T-cell (primary cell): ENCODE measurements at places on chromosomes 12 and 14. TPM values are rescaled to one million over a fixed set of nuclear protein-coding genes. Genes with fewer than 3 reads are reported as not detected.
A peak's percentile ranks its signal among the peaks of the same experiment; 100 is the strongest.

FGF6 gene
- not detected for total RNA-seq

KITLG gene
- total RNA-seq: 0.66 TPM

OAS1 gene
- total RNA-seq: 11.4 TPM

DNA sequence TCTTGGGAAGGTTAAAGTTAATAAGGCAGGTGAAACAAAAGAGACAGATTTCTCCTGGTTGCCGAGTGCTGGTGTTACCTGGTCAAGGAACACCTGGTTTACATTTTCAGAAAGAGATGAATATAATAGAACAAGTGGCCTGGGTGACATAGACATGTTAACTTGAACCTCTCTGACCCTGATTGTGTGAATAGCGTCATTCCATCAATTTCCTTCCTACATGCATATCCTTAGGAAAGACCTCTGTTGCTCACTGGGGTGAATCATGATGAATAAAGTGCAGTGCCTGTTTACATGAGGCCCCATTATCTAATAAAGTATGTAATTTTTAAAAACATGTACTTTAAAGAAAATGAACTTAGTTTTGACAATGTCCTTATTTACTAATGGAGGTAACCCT is 1822.9 kb upstream of the FLRT2 start:
- DNase-seq: no peak

TSPAN11 gene
- total RNA-seq: not detected

GRCh38 chr14:58191763-58192601 is 8.0 kb upstream of the ACTR10 start:
- no peak for DNase-seq

GRCh38 chr12:89451841-89452251 is 72.8 kb downstream of the GALNT4 start:
- no peak for DNase-seq

DNA sequence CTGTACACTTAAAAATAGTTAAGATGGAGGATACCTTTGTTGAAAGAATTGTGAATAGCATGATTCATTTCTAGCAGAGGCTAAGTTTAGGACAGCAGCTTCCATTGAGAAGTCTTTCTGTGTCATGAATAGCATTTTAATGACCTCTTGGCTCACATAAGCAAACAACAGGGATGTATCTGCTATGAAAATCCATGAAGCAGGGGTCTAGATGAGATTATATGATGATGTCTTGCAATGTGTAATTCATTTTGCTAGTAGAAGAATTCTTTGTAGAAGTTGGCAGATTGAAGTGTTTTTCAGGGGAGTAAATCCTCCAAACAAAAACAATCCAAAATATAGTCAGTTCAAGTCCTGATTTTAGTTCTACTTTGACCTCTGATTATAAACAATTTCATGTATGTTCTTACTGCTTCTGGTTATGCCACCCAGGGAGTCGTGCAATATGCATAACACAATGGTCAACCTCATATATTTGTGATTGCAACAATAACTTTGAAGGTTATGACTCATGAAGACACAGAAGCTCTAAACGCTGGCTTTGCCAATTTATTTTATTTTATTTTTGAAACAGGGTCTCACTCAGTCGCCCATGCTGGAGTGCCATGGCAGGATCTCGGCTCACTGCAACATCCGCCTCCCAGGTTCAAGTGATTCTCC is 6.9 kb upstream of the RD3L start:
- no peak for DNase-seq

- no peak for DNase-seq
Observed at GRCh38 chr12:129901254-129901653, 2.6 kb downstream of the TMEM132D start.

DNA sequence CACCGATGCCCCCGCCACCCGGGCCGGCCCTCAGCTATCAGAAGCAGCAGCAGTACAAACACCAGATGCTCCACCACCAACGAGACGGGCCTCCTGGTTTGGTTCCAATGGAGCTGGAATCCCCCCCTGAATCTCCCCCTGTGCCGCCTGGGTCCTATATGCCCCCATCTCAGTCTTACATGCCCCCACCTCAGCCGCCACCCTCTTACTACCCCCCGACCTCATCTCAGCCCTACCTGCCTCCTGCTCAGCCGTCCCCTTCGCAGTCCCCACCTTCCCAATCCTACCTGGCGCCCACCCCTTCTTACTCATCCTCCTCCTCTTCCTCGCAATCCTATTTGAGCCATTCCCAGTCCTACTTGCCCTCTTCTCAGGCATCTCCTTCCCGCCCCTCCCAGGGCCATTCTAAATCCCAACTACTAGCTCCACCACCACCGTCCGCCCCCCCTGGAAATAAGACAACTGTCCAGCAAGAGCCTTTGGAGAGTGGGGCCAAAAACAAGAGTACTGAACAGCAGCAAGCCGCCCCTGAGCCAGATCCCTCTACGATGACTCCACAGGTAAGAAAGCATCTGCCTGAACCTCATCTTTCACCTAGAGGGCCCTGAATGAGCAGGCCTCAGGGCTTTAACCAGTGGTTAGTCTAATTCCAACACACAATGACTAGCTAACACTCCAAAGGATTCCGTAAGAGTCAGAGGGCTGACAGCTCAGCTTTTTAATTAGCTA is 851 bp downstream of the YLPM1 start:
- DNase-seq: peak; percentile 5

GRCh38 chr14:103099081-103099732 is 4.7 kb downstream of the EXOC3L4 start:
- DNase-seq: no peak

- DNase-seq: no peak
Observed at GRCh38 chr14:57962325-57963035, 96.6 kb upstream of the SLC35F4 start.

GRCh38 chr14:32678088-32678487 is 260.6 kb upstream of the NPAS3 start:
- DNase-seq: no peak

PPM1H gene
- 0.82 TPM for total RNA-seq

HNF1A gene
- total RNA-seq: not detected

NRXN3 gene
- not detected for total RNA-seq

DNA sequence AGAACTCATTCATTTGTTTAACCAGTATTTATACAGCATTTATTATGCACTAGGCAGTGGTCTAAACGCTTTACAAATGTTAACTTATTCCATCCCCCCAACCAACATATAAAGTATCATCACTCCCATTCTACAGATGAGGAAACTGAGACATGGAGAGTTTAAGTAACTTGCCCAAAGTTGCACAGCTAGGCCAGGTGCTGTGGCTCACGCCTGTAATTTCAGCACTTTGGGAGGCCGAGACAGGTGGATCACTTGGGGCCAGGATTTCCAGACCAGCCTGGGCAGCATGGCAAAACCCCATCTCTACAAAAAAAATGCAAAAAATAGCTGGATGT is 37.9 kb downstream of the ZFP36L1 start:
- no peak for DNase-seq

DNA sequence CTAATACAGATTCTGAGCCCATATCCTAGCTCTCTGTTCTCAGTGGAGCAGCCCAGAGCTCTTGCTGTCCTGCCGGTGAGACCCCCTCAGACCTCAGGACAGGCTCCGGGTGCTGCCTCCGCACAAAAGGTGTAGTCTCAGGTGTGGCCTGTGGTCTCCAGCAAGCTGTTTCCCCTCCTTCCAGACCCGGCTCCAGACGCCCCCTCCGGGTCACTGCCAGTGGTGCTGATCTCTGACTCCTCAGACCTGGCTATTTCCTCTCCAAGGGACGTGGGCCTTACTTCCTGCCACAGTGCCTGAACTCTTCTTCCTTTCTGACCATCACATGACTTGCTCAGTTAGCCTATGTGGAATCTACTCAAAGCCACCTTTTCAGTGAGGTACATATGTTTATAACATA is 337.5 kb downstream of the GLT1D1 start:
- DNase-seq: no peak

- no peak for DNase-seq
Observed at GRCh38 chr12:52661668-52662067, 9.7 kb upstream of the KRT2 start.

DNA sequence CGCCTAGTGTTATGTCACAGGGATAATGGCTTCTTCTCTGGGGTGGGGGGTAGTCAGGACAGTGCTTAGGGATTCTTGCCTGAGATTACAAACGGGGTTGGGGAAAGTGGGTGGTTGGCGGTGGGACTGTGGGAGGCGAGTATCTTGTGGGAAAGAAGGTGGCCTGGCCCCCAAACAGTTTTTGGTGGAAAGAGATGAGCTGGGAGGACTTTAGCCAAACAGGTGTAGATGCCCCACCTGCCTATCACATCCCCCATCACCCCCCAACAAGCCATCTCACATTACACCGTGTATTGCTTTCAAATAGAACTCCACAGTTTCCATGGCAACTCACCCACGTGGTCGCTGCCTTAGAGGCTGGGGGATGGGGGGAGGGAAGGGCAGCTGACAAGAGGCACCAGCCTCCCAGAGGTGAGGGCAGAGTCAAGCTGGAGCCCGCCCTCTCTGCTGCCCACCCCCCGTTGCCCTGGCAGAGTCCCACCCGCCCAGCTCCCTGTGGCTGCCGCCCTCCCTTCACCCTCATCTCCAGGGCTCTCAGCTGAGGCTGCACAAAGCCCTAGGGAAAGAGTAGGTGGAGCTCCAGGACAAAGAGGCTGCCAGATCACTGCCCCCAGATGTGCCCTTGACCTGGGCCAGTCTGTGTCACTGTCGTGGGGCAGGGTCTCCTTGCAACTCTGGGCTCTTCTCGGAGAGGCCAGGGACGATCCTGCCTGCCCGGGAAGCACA is 98.3 kb downstream of the LRRC74A start:
- peak; percentile 13 for DNase-seq

DNA sequence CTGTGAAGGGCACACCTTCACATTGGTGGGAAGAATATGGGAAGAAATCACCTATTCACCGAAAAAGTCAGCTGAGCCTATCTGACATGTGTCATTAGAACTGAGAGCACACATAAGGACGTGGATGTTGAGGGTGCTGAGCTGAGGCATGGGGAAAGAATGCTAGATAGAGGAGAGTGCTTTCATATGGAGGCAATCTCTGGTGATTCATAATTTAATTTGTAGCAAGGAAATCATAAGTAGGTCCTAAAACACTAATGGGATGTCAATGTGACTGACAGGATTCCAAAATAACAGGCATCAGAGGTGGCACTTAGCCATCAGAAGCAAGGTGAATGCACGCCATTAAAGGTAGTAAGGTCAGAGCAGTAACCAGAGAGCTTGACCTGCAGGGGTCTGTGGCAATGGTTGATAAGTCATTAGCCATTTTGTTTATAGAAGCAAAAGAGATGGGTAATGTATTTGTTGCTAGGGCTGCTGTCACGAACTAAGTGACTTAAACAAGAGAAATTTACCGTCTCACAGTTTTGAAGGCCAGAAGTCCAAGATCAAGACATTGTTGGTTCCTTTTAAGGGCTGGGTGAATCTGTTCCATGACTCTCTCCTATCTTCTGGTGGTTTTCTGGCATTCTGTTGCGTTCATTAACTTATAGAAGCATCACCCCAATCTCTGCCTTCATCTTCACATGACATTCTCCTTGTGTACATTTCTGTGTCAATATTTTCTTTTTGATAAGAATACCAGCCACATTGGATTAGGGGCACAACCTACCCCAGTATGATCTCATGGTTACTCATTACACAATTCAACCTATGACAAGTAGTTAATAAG is 69.3 kb downstream of the ANKS1B start:
- DNase-seq: no peak

GRCh38 chr14:20305265-20306078 is at the start of gene TTC5:
Gene TTC5, minus strand, starts transcription at chr14:20305951. Its CDS starts 14 bp downstream, at chr14:20305937.
- peak; percentile 92 for DNase-seq

DNA sequence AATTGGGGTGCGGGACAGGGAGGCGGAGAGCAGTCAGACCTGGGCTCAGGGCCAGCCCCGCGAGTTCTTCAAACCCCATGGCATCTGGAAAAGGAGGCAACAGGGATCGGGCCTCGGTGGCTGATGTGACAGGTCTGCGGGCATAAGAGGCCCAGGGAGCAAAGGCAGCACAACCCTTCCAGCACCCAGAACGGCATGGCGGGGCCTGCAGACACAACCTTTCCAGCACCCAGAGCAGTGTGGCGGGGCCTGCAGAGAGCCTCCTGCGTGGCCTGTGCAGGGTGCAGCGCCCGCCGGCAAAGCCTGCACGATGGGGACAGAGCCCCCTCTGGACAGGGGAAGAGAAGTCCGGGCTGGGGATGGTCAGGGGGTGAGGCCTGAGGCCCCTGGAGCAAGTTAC is 26.2 kb upstream of the TRAF3 start:
- no peak for DNase-seq

- no peak for DNase-seq
Observed at GRCh38 chr14:73386342-73386741, 72.0 kb downstream of the NUMB start.

DNA sequence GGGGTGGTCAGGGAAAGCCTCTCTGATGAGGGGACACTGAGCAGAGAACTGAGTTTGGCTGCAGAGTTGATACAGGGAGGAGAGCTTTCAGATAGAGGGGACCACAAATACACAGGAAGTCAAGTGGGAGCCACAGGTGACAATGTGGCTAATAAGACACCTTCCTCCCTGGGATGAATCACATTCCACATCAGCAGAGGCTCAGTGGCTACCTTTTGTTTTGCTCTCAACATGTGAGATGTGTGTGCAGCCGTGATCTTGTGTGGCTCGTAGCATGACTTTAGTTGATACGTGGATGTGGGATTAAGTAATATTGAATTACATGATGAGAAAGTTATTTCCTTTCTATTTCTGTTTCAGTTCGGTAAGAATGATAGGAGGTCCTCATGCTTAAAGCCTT is 7.5 kb downstream of the CRADD start:
- DNase-seq: no peak

DNA sequence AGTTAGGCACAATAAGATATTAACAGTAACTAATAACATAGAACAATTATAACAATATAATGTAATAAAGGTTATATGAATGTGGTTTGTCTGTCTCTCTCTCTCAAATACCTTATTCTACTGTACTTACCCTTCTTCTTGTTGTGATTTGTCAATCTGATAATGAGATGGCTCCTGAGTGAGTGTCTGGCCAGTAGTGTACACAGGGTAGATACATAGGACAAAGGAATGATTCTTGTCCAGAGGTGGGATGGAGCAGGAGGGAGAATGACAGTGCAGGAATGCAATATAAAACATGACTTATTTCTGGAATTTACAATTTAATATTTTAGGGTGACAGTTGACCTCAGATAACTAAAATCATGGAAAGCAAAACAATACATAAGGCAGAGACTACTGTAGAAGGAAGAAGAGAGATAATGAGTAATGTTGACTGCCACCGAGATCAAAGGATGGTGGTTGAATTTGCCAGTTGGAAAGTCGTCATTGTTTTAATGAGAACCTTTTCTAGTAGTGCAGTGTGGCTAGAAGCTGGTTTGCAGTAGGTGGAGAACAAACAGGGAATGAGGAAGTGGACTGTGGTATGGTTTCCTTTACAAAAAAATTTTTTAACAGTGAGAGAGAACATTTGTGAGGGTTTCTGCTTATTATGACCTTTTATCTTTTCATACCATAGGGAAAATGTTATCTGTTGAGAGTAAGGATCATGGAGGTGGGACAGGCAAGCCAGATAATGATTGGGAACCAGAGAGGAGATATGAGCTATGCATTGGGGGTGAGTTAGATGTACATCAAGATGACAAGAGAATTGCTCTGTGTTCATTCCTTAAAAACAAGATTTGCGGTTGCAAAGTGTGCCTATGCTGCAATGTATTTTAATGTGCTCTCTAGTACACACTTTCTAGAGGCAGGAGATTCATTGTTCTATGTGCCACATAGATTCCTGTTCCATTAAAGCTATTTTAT is 458.3 kb downstream of the BTG1 start:
- DNase-seq: peak; percentile 26
